MM.1S (cell line): ENCODE measurements at places on chromosomes 3 and 15.

DNA sequence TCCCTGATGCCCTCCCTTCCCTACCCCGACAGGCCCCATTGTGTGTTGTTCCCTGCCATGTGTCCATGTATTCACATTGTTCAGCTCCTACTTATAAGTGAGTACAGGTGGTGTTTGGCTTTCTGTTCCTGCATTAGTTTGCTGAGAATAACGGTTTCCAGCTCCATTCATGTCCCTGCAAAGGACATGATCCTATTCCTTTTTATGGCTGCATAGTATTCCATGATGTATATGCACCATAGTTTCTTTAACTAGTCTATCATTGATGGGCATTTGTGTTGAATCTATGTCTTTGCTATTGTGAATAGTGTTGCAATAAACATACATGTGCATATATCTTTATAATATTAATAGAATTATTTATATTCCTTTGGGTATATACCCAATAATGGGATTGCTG, 52.1 kb upstream of the TNFSF10 start:
- DNase-seq = no peak

GRCh38 chr15:62533687-62534086, 368.6 kb upstream of the C2CD4B start:
- no peak for DNase-seq

GRCh38 chr3:73745526-73746191, 120.9 kb upstream of the PDZRN3 start:
- DNase-seq = no peak

GRCh38 chr3:117671722-117672318, 962.2 kb downstream of the TUSC7 start:
- DNase-seq = no peak

GRCh38 chr15:82944056-82944455, 8.5 kb downstream of the HOMER2 start:
- no peak for DNase-seq

DNA sequence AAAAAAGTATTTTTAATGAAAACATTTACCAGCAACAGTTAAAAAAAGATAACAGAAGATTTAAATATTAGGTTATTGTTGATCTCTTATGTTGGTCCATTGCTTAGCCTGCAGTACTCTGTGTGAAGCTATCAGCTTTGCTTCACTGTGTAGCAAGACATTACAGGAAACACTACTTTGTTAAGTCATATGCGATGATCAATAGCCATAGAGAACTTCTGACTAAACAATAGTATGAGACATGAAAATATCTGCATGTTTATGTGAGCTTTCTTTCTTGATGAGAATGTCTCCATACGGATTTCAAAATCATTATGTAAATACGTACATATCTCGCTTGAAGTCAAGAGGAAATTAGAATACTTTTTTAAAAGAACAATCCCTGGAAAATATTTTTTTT, 27.0 kb upstream of the CAPN3 start:
- DNase-seq = no peak

DNA sequence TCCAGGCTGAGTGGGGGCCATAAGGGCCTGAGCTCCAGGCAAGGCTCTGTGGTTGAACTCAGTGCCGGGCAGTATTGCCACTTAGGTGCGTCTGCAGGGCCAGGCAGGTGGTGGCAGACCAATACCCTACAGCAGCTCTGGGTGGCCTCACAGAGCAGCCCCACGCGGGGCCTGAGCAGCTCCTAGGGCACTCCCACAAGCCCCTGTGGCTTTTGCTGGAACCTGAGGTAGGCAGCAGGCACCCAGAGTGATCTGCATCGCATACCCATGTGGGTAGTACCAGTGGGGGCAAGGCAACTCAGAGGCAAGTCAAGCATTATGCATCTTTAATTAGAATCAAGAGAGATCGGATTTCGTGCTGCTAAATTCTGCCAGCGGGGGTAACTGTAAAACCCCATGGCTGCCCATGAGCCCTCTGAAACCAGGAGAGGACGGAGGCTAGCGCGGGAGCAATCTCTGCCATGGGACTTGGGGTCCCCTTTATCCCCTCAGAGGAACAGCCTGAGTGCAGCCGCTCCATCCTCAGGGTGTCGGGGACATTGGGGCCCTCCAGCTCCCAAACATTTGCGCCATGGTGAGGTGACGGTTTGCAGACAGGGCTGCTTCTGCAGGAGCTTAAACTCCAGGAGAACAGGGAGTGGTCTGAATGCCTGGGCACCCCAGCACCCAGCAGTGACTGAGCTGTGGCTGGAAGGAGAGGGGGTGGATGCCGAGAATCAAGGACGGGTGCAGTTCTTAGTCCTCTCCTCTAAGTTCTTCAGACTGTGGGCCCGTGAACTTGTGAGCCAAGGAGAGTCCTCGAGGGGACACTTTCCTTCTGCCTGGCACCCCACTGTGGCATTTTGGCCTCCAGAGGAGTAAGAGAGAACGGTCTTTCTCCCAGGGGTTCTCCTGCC, 62.4 kb upstream of the PCSK6 start:
- DNase-seq = no peak

DNA sequence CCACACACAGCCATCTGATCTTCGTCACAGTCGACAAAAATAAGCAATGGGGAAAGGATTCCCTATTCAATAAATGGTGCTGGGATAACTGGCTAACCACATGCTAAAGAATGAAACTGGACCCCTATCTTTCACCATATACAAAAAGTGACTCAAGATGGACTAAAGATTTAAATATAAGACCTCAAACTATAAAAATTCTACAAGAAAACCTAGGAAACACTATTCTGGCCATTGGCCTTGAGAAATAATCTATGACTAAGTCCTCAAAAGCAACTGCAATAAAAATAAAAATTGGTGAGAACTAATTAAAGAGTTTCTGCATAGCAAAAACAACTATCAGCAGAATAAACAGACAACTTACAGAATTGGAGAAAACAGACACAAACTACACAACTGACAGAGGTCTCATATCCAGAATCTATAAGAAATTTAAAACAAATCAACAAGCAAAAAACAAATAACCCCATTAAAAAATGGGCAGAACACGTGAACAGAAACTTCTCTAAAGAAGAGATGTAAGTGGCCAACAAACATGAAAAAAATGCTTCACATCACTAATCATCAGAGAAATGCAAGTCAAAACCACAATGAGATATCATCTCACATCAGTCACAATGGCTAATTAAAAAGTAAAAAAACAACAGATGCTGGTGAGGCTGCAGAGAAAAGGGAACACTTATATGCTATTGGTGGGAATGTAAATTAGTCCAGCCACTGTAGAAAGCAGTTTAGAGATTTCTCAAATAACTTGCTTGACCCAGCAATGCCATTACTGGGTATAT, 104.0 kb downstream of the NR1I2 start:
- DNase-seq = no peak
